ENCODE measurements at places on chromosomes 1 and 21.

- DNase-seq, result no peak
These were observed 150.3 kb downstream of the TIAM1 start for GRCh38 chr21:31193761-31194160.

- no peak for DNase-seq
These were observed 402.1 kb downstream of the SETD4 start for GRCh38 chr21:35658242-35658641.

- no peak for DNase-seq
These were observed 302.5 kb upstream of the PBX1 start for GRCh38 chr1:164256456-164256855.

DNA sequence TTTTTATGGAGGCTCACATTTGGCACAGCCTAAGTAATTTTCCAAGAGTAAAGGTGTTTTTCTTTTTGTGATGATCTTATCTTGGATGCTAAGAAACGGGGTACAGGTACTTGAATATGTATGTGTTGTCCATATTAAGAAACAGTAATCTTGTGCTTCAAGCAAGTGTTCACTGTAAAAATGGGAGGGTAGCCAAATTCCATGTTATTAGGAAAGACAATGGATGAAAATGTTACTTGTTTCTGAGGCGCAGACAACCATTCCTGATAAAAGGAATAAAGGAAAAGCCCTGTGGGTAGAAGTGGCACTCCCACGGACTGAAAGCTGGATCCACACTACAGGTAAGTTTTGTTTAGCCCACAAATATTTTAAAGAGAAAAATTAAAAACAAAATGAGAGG lies 15.6 kb downstream of the C21orf91 start:
- no peak for DNase-seq

GRCh38 chr1:176033881-176034280 lies 173.2 kb downstream of the COP1 start:
- DNase-seq, result no peak

GRCh38 chr1:86429835-86430234 lies 5.9 kb downstream of the CLCA2 start:
- DNase-seq, result no peak

DNA sequence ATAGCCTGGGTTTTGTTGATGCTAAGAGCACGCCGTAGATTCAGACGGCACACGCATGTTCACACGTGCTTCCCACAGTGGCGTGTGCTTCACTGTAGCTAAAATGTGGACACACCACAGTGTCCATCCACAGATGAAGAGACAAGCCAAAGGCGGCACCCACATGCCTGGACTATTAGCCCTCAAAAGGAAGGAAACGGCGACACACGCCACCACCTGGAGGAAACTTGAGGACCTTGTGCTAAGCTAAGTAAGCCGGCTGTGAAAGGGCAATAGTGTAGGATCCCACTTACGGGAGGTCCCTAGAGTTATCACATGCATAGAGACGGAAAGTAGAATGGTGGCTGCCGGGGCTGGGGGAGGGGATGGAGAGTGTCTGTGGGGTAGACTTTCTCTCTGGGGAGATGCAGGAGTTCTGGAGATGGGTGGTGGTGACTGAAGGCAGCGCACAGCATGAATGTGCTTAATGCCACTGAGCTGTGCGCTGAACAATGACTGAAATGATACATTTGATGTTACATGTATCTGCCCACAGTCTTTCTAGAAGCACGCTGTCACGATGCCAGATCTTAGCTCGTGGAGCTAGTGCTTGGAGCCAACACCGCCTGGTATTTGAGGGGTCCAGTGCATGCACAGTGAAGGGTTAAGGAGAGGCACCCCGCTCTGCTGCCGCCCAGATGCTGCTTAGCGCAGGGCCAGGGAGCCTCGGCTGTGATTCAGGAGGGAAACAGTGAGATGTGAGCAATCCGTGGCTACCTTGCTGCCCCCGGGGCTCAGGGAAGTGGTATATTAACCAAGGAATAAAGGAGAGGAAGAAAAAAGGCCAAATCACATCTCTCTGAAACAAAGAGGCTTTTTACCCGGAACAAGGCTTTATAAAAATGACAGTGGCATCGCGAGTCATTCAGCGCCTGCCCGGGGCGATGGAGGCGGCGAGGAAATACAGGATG lies 103.7 kb downstream of the PRDM16 start:
- DNase-seq, result no peak
